Endothelial cell (in vitro differentiated cells): ENCODE measurements at places on chromosomes 6 and 20. TPM values are rescaled to one million over a fixed set of nuclear protein-coding genes. Genes with fewer than 3 reads are reported as not detected.

The TRIM38 gene
- 3.8 TPM for total RNA-seq

The WFDC10B gene
- not detected for total RNA-seq

The CTCFL gene
- 0.21 TPM for total RNA-seq

The HFE gene
- total RNA-seq, result 1.2 TPM

The KLHDC3 gene
- 154 TPM for total RNA-seq
